ENCODE measurements at places on chromosomes 4 and X. TPM values are rescaled to one million over a fixed set of nuclear protein-coding genes. Genes with fewer than 3 reads are reported as not detected.
A peak's percentile ranks its signal among the peaks of the same experiment; 100 is the strongest.

The SPANXA2 gene
- not detected for polyA plus RNA-seq

The TMLHE gene
- polyA plus RNA-seq, result 12.8 TPM

The AKAP14 gene
- not detected for polyA plus RNA-seq

DNA sequence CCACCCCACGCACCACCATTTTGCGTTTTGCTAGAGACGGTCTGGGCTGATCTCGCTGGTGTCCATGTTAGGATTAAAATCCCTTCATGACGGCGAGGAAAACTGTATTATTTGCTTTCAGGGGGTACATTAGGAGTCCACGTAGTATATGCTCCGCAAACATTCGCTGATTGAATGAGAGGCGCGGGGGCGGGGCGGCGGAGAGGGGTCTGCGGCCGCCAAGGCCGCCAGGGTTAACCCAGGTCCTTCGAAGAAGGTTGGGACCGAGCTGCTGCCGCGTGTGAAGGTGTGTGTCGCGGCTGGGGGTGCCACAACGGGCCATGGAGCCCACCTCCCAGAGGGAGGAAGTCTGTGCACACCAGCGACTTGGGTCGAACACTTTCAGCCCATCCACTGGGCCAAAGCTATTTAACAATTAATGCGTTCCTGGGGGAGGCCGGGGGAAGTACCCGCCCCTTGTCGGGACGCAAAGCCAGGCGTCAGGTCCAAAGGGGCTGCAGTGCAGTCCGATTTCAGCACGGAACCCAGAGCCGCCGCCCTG lies 6.4 kb upstream of the PITX2 start:
- DNase-seq, result no peak

DNA sequence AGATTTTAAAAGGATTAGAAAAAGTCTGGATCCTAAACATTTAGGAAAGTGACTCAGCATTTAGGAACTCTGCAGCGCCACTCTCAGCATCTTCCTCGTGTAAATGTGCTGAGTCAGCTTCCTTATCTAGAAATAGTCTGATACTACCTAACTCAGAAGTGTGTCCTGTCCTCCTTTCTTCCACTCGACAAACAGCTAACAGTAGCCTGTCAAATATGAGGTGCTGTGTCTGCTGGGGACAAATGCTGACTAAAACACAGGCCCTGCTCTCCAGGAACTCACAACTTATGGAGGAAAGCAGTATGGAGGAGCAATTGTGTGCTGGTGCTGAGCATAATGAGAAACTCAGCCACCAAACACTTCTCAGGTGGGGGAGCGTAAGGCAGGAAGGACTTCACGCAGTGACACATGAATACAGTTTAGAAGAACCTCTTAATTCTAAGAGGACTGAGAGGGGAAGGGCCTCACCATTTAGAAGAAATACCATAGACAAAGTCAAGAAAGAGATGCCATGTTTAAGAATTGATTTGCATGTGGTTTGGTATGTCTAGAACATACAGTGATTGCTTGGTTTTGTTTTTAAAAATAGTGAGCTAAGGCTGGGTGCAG lies 125.3 kb downstream of the SOWAHB start:
- DNase-seq, result no peak

GRCh38 chr4:104983615-104984179 lies 163.0 kb upstream of the TET2 start:
- no peak for DNase-seq

DNA sequence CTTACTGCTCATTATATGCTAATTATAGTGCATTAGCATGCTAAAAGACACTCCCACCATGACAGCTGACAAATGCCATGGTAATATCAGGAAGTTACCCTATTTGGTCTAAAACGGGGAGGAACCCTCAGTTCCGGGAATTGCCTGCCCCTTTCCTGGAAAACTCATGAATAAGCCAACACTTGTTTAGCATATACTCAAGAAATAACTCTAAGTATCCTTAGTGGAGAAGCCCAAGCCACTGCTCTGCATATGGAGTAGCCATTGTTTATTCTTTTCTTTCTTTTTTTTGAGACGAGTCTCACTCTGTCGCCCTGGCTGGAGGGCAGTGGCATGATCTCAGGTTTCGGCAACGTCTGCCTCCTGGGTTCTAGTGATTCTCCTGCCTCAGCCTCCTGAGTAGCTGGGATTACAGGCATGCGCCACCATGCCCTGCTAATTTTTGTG lies 15.5 kb downstream of the NUDT6 start:
- DNase-seq, result no peak

DNA sequence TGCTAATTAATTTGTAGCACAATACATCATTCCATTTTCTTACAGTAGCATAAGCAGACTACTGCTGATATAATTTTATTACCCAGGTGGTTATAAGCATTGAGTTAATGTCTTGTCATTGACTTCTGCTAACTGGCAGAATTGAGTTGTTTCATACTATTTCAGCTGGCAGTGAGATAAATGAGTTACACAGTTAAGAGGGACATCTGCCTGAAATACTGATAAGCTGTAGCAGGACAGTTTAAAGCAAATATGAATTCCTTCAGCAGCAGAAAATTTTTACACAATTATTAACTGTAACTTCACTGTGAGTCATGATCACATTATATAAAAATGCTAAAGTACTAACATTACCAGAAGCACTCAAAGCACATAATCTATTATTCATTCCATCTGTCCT lies 326.8 kb downstream of the INPP4B start:
- DNase-seq, result no peak

DNA sequence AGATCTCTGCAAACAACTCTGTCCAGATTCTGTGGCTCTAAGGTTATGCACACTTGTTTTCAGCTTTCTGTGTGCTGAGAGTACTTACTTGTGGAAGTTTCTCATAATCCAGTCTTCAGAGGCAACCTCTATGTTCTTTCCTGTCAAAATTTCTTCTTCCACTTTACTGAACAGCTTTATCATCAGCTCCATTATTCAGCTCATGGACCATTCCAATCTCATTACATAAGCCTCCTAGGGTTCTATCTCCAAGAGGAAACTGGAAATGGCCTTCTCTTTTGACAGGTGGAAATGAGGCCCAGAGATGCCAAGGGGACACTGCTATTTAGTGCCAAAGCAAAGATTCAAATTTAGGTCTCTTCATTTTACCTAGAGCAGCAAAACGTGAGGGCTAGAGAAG lies 61.3 kb downstream of the CHRDL1 start:
- DNase-seq, result no peak

The BTK gene
- polyA plus RNA-seq, result not detected

The EDNRA gene
- not detected for polyA plus RNA-seq

DNA sequence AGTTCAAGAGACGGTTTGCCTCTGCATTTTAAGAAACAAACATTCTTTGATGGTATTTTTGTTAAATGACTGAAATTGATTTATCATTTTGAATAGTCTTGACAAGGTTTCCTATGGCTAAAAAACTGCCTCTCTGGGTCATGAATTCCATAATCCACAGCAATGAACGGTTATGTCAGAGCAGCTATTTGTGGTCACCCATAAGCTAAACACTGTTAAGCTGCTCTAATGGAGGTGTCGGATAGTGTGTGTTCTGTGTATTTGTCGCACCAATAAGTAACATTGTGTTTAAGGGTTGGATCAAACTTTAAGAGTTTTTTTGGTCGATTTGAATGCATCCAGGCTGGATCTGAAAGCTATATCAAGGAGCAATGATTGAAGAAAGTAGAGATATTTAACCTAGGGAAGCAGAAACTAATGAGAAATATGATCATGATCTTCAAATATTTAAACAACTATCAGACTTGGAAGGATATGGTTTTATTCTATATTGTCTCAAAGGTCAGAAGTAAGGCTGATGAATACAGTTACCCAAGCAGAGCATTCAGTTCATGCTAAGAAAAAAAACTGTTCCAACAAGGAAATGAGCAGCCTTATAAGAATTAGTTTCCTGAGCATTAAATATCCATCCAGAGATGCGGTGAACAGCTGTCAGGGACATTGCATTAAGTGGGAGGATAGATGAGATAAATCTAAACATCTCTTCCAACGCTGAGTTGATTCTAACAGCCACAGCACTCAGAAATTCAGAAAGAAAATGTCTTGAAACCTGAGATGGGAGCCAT lies 232.3 kb upstream of the RPS6KA3 start:
- no peak for DNase-seq

- no peak for DNase-seq
These were observed 184.2 kb upstream of the CTSO start for GRCh38 chr4:156137679-156138473.

DNA sequence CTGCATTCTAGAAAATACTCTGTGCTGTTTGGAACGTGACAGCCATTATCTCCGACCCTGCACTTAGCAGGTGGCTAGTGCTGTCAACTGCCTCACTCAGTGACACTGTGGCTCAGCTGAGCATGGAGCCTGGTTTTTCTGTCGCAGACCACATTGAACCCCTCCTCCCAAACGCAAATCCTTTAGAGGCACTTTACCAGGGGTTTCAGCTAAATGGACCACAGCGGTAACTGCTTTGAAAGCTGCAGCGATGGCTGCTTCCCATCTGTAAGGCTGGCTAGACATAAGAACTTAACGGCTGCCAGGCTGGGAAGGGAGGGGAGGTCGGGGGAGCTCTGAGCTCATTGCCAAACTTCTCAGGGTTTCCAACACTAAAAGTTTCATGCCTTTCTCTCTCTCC lies 8.1 kb downstream of the SLC34A2 start:
- no peak for DNase-seq

The SUPT20HL2 gene
- not detected for polyA plus RNA-seq

GRCh38 chr4:73193659-73194058 lies 64.9 kb downstream of the ANKRD17 start:
- DNase-seq, result no peak

The ETDA gene
- polyA plus RNA-seq, result not detected

- DNase-seq, result no peak
These were observed at the start of gene CAPN6 for GRCh38 chrX:111270339-111270738. Gene CAPN6, minus strand, starts transcription at chrX:111270483. Its CDS starts 6,547 bp downstream, at chrX:111263936.

- no peak for DNase-seq
These were observed 34.7 kb downstream of the IL13RA1 start for GRCh38 chrX:118761939-118762707.

The XG gene
- not detected for polyA plus RNA-seq

DNA sequence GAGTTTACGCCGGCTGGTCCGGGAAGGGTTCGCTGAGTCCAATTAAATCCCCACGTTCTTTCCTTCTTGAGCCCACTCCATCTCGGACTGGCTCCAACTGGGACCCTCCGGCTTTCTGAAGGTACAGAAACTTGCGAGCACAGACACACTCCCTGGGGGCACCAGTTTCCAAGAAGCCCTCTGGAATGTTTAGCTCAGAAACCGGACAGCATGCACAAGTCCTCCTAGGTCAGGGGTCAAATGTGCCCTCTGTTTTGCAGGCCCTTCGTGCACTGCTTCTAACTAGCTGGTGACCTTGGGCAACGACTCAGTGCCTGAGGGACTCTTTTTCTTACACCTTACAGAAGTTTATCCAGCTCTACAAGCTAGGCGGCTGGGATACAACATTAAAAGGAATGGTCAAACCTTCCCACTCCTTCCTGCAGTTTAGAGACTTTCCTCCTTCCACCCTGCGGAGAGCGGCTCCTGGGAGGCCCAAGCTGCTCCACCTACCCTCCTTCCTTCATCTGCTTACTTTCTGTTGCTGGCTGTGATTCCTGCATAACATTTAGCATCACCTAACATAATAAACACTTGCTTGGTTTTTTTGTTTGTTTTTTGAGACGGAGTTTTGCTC lies 275.5 kb downstream of the BCOR start:
- no peak for DNase-seq

DNA sequence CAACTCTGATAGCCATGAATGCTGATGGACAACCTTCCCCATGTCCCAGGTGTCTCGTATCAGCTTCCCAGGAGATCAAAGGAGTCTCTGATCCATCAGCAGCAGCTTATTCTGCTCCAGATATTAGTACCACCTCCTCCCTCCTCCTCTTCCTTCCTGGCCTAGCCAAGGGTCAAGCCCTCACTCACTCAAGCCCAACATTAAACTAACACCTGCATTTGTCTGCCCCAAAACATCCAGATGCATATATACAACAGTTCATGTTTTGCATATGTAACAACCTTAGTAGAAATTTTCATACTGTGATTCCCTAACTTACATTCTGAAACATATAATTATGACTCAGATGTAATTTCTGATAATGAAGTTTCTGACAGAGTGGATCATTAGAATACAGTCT lies 29.9 kb downstream of the BCLAF3 start:
- no peak for DNase-seq

- DNase-seq, result no peak
These were observed 34.3 kb downstream of the RAPGEF2 start for GRCh38 chr4:159137176-159137575.

The RCHY1 gene
- polyA plus RNA-seq, result 26.4 TPM

The FOXP3 gene
- 1.00 TPM for polyA plus RNA-seq

DNA sequence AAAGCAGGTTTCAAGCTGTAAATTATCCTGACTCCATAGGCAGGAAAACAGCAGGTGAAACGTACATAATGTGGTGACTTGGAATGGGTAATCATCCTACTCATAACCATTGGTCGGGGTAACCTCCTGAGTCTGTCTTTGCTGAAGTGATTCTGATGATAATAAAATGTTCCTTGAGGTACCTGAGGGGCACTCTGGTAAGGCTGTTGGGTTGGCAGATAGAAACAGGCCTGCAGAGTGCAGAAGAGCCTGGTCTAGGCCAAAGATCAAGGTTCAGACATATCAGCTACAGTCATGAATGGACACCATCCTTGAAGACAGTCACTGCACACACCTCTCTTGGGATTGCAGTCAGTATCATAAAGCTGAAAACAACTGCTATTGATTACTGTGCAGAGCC lies 174.7 kb upstream of the RPL34 start:
- no peak for DNase-seq

The TRIM61 gene
- 1.1 TPM for polyA plus RNA-seq

The ASB5 gene
- not detected for polyA plus RNA-seq

The RGN gene
- polyA plus RNA-seq, result not detected

DNA sequence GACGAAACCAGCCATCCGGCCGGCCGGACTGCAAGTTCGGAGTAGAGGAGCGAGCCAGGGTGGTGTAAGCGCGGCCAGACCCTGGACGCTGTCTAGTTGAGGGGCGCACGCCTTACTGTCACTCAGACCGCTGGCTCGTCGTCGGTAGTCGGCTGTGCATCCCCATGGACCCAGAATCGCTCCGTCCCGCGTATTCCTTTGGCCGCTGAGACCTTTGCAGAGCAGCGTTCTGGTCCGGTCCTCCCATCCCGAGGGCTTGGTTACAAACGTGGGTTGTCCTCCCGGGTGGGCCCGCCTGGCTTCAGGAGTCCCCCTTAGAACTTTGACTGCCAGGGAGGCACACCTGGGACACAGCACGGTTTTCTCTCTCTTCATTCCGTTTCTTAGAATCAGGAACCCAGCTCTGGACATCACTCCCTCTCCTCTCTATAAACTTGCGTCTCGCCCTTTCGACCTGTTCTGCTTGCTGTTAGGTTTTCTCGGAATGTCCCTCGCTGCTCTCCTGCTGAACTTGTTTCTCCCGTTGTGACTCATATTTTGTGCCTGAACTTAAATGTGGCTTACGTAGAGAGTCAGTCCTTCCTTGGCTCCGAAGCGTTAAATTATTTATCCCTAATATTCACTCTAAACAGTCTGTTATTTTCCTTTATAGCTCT lies 672 bp downstream of the PGM2 start:
- peak; percentile 7 for DNase-seq

The BMPR1B gene
- polyA plus RNA-seq, result not detected

DNA sequence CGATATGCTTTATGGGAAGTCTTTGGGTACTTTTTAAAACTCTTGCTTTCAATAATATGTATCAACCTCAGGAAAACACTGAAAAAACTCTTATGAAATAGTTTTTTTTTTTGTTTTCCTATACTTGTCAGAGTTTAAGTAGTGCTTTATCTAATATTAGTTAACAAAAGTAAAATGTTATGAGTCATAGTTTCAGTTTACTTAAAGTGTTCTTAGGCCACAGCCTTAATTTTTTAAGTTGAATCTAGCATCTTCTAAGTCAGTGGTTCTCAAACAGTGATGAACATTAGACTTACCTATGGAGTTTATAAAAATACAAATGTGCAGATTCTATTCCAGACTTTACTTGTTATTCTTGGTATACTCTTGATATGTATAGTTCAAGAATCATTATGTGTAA lies 26.3 kb upstream of the ADGRL3 start:
- no peak for DNase-seq
